ENCODE measurements at places on chromosomes 1 and 21.
A peak's percentile ranks its signal among the peaks of the same experiment; 100 is the strongest.

DNA sequence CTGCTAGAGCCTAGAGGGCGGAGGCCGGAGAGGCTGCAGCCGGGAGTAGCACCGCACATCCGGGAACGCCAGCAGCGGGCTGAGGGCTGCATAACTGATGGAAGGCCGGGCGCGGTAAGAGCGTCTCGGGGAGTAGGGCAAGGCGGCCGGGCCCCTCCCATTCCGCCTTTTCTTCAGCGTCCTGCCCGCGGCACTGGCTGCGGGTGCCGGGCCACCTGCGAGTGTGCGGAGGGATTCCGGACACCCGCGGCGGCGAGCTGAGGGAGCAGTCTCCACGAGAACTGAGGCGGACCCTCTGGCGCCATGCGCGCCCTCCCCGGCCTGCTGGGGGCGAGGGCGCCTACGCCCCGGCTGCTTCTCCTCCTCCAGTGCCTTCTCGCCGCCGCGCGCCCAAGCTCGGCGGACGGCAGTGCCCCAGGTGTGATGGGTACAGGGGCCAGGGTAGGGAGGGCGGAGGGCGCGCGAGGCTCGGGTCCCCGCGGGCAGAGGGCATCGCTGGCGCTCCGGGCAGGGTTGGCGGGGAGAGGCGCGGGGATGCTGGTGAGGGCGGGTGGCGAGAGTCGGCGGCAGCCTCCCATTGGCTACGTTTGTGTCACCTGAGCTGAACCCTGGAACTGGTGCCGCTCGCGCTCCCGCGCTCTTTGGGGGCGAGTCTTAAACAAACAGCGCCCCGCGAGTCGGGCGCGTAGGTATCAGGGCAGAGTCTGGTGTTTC lies 334.4 kb downstream of the SRGAP2C start:
- DNase-seq = peak; percentile 88

DNA sequence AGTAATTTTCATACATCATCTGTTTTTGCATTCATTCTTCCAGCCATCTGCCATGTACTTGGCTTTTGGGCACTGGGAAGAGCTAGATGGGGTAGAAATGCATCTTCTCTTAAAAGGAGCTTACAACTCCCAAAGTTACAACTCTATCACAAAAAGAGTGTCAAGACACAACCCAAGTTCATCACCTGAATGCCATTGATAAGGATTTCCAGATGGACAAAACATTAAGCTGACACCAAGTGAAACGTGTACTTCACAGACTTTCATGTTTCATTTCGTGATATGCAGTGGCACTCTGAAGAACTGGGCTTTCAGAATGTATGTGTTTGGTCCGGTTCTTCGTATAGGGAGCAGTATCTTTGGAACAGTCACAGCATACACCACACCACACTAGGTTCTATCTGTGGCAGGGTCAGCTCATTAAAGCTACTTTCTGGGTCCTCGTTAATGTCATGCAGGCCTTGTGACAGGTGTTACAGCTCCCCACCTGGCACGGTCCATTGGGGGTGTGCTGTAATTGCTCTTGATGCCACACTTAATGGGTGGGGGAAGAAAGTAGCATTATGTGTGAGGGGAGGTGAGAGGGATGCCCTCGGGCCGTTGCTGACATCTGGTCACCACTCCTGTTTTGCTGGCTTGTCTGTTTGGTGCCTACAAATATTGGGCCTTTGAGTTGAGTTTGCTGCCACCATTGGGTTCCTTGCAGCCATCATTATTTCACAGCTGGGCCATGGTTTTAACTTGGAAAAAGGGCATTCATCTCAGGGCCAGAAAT lies 164.9 kb downstream of the NFIA start:
- no peak for DNase-seq

DNA sequence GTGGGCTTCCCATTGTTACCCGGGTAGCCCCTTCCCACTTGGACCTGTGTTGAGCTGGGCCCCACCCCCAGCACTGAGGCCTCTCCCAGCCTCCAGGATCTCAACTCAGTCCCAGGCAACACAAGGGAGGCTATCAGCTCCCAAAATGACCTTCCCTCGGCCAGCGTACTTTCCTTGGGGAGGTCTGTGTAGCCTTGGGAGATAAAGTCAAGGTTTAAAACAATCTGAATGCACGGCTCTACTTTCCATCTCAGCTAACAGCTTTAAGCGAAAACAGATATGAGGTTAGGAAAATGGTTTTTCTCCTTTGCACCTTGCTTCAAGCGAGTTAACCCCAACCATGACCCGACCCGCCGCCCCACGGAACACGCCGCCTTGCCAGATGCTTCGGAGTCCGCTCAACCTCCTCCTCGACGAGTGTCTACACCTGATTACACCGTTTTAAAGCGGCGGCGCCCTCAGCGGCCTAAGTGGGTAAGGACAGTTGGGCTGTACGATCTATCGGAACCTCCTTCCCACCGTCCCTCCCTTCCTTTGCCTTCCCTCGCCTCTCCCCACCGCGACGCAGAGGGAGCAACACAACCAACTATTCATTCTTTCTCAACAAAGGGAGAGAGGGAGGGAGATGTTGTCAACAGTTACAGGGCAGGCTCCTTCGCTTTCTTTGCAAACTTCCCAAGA lies 1.1 kb downstream of the BCAR3 start:
- DNase-seq = peak; percentile 68

GRCh38 chr1:9454494-9455066 lies 84.7 kb upstream of the SLC25A33 start:
- no peak for DNase-seq

GRCh38 chr1:220325306-220325995 lies 53.2 kb upstream of the RAB3GAP2 start:
- no peak for DNase-seq

GRCh38 chr1:106080608-106081325 lies 975.7 kb upstream of the PRMT6 start:
- no peak for DNase-seq

DNA sequence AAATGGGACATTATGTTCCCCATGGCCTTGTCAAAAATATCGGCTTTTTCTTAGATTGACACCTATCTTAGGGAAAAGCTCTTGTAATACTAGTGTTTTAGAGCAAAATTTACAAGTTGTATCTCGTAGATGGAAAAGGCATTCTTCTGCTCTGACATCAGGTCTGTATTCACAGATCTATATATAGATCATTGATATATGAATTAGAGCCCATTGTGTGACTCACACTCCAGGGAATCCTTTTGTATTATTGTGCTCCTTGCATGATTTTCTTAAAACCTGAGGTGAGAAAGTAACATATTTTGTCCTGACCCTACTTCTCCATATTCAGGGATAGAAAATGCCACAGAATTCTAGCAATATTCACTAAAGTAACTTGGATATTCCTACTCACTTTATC lies 1160.8 kb upstream of the B3GALT2 start:
- no peak for DNase-seq

- DNase-seq = no peak
Observed at GRCh38 chr1:160109686-160110085, 5.9 kb upstream of the ATP1A2 start.

DNA sequence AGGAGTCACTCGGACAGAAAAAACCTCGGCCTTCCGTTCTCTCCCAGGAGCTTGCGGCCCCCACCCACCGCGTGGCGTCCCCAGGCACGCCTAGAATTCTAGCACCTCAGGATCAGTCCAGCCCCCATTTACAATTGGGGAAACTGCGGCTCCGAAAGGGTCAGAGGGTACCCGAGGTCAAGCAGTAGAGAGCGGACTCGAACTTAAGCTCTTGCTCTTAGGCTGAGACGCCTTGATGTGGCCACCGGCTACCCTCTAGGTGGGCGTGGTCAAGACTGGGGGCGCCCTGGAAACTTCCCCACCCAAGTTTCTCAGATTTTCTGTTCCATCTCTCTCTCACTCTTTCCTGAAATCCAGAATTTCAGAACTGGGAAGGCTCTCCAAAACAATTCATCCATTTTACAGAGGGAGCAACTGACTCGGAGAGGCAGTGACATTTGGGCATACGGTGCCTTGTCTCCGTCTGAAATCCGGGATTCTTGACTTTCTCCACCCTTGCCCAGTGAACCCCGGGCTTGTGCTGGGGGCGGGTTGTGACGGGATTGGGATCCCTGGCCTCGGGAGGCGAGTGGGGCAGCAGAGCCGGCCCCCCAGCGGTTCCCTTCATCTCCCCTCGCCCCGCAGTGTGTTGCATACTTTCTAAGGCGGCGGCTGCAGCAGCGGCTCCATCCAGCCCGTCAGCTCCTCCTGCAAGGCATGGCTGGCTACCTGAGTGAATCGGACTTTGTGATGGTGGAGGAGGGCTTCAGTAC lies 777 bp downstream of the AZIN2 start:
- peak; percentile 41 for DNase-seq

- peak; percentile 29 for DNase-seq
Observed at GRCh38 chr1:228277491-228278431, 69.9 kb downstream of the OBSCN start.

- DNase-seq = no peak
Observed at GRCh38 chr1:204296431-204296988, 63.2 kb downstream of the PLEKHA6 start.

DNA sequence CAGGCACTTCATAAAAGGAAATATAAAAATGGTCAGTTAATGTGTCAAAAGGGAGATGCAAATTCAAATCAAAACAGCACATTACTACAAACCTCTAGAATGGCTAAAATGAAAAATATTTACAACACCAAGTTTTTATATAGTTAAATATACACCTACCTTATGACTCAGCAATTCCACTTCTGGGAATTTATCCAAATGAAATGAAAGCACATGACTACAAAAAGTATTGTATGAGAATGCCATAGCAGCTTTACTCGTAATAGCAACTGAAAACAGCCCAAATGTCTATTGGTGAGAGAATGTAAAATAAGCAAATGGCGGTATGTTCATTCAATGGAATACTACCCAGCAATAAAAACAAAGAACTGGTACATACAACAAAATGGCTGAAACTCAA lies 175.8 kb upstream of the SPAG17 start:
- no peak for DNase-seq

GRCh38 chr1:48036710-48037355 lies 39.6 kb upstream of the TRABD2B start:
- no peak for DNase-seq

- DNase-seq = no peak
Observed at GRCh38 chr1:43551396-43551888, 20.8 kb downstream of the PTPRF start.

DNA sequence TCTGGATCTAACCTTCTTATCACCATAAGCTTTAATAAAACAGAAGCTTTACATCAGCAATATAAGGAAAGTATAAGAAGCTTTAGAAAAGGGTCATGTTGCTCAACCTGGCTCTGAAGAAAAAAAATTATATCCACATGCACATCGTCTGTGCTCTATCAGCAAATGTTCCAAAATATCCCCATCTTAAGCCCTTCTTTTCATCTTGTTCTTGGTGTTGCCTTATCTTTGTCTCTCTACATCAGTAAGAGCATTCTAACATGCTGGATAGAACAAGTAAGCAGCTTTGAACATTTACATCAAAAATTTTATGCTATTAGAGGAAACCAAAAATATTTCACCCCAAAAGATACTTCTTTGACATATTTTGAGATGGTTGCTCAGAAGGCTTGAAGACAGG lies 157.8 kb upstream of the SNX7 start:
- no peak for DNase-seq

DNA sequence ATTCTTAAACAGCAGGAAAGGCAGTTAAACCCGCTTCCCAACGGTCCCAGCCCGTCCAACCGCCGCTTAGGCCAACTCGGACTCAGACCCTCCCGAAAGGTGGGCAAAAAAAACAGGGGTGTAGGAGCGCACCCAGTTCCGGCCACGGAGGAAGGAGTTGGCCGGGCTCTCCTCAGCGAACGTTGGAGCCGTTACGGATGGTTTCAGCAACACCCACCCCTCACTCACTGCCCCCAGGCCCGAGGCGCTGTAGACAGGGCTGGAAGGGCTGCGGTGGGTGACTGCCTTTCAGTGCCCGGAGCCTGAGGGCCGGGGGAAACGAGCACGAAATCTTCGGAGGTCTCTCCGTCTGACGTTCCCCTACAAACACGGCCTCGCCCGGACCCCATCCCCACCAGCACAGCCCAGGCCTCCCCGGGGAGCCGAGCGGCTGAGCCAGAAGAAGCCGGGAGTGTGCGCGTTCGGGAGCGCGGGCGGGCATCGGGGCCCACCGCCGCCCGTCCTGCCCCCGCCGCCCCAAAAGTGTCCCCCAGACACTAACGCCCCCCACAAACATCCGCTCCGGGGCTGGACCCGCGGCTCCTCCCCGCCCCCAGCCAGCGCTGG lies 1.3 kb downstream of the KDM5B start:
- DNase-seq = peak; percentile 60

GRCh38 chr1:165371588-165372225 lies 15.2 kb upstream of the LMX1A start:
- DNase-seq = no peak

GRCh38 chr1:196557797-196558196 lies 50.4 kb downstream of the KCNT2 start:
- DNase-seq = no peak

- DNase-seq = no peak
Observed at GRCh38 chr1:154213274-154213673, 7.1 kb upstream of the CFAP141 start.

GRCh38 chr21:45859041-45859761 lies 122.4 kb upstream of the COL6A1 start:
- DNase-seq = peak; percentile 22

GRCh38 chr1:247298701-247299100 lies 33.0 kb downstream of the ZNF496 start:
- DNase-seq = no peak

DNA sequence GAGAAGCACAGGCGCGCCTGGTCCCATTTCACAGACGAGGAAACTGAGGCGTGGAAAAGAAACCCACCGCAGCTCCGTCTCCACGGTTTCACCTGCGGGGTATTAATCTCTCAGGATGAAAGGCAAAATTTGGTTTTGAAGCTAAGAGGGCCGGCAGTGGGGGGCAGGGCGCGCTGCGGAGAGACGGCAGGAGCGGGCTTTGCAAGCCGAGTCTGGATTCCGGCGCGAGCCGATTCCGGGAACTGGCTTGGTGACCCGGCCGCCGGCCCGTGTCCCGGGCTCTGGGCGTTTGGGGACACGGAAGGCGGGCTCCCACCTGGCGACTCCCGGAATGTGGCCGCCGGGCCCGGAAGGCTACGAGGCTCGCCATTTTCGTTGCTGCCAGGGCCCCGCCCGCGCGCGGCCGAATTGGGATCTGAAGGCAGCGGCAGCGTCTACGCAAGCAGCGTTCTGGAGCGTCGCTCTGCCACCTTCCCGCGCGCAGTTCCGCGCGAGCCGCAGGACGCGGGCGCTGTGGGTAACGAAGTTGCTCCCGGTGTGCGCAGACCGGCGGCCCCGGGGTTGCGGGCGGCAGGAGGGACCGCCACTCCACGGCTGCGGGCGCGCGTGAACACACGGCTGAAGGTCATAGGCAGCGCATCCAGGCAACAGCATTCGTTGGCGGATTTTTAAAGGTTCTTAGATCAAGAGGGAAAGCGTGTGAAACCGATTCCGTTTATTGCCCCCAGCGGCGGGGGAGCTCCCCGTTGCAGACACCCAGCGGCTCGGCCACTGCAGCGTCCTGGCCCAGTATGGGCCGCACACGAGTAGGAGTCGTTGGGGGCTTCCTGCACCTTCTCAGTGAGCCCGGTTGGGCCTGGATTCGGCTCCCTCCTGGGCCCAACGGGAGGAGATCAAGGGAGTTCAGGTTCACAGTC lies 5.4 kb upstream of the PRDM16 start:
- peak; percentile 18 for DNase-seq

GRCh38 chr1:58885998-58886397 lies 102.2 kb upstream of the JUN start:
- no peak for DNase-seq

Measured in activated T-cell treated with anti-CD3 and anti-CD28 coated beads, Interleukin-2, amount 50 U/mL, for 24 hours (primary cell).